Breast epithelium (tissue), 4 donors: ENCODE measurements at places on chromosomes 13 and 19. TPM values are rescaled to one million over a fixed set of nuclear protein-coding genes. Genes with fewer than 3 reads are reported as not detected.

DNA sequence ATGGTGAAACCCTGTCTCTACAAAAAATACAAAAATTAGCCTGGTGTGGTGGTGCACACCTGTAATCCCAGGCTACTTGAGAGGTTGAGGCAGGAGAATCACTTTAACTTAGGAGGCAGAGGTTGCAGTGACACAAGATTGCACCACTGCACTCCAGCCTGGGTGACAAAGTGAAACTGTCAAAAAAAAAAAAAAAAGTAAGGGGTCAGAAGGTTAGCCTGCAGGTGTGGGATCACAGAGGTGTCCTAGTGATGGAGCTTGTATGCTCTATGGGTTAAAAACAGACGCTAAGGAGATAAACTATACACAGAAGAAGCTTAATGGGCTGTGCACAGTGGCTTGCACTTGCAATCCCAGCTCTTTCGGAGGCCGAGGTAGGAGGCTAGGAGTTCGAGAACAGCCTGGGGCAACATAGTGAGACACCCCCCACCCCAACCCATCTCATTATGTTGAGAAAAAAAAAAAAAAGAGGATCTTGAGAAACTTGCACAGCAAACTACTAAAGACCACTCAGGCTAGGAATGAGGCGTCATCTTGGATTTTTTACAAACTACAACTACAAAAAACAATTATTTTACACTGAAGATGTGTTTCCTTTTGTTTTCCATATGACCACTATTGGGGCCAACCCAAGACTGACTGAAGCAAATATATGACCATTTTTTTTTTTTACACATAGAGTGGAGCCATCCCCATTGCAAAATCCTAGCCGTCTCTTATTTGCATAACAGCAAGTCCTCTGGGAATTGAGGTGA lies 7.9 kb downstream of the FOSB start:
- DNase-seq: no peak

DNA sequence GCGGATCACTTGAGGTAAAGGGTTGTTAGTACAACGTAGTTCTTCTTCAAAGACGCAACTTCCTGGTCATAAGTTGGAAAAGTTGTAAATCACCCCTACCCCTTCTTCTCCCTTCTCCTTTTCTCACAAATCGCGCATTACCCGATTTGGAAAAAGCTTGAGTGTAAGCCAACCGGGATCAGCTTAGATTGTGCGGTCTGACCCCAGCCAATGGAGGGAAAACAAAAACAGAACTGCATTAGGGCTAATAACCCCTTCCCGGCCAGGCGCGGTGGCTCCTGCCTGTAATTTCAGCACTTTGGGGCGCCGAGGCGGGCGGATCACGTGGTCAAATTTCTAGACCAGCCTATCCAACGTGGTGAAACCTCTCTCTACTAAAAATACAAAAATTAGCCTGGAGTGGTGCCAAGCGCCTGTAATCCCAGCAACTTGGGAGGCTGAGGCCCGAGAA lies 806 bp downstream of the ZNF90 start:
- no peak for DNase-seq

- DNase-seq: no peak
Observed at GRCh38 chr13:98556968-98557631, 19.8 kb downstream of the STK24 start.

Gene CLEC17A
- not detected for total RNA-seq
